ENCODE measurements at places on chromosomes 5 and 9.

DNA sequence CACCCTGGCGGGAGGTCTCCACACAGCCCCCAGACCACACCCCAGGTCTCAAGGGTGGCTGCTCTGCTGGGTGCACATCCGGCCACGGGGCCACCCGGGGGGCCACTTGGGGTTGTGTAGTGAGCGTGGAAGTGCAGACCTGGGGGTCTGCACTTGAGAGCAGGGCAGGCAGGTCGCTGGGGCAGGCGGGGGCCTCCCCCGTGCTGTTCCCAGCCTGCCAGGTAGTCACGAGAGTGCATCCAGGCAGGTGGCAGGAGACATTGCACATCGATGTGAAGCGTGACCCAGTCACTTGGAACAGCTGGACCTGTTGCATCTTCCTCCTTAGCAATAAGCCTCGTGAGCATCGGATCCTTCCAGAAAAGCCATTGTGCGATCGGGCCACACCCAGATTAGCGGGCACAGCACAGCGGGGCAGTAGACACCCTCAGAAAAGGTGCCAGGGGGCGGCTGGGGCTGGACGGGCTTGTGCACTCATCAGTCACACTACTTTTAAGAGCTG lies 4.8 kb upstream of the ENTPD8 start:
- no peak for DNase-seq

GRCh38 chr9:83544002-83544698 lies 5.9 kb upstream of the FRMD3 start:
- DNase-seq: peak; percentile 65

DNA sequence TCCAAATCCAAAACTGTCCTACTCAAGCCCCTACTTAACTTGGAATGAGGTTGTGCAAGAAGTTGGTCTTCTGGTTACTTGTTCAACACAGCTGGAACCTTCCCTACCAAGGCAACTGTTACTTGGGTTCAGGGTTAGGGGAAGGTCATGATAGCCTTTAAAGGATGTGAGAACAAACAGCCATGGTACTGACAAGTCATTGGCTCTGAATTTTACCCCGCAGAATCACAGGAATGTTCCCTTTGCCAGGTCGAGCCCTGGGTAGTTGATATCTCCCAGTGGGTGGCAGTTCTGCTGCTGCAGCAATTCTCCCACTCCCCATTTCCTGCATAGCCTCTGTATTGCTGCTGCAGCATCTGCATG lies 396.1 kb upstream of the MPDZ start:
- DNase-seq: peak; percentile 53

- DNase-seq: no peak
These were observed 64.3 kb upstream of the SLC25A51 start for GRCh38 chr9:37968228-37968701.

- no peak for DNase-seq
These were observed 54.4 kb upstream of the SH3PXD2B start for GRCh38 chr5:172508471-172509404.

- no peak for DNase-seq
These were observed 3.0 kb downstream of the SURF6 start for GRCh38 chr9:133333011-133333410.

GRCh38 chr9:113707953-113708695 lies 168.0 kb upstream of the ZNF618 start:
- no peak for DNase-seq

GRCh38 chr9:86280580-86280979 lies 1.8 kb downstream of the ISCA1 start:
- DNase-seq: no peak

DNA sequence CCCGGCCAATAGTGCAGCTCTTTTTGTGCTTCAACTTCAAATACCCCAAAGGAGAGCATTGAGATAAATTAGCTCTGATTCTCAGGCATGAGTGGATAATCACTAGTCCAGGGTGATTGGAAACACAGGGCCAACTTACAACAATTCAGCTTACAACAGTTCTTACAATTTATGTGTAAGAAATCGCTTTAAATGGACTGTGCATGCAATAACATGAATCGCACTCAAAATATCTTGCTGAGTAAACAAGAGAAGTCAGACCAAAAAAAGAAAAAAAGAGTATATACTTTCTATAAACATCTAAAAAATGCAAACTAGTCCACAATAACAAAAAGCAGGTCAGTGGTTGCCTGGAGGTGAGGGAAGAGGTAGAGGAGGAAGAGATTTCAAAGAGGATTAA lies 150.6 kb upstream of the EDIL3 start:
- DNase-seq: no peak

GRCh38 chr5:93186076-93186682 lies 394.8 kb downstream of the NR2F1-AS1 start:
- DNase-seq: no peak

DNA sequence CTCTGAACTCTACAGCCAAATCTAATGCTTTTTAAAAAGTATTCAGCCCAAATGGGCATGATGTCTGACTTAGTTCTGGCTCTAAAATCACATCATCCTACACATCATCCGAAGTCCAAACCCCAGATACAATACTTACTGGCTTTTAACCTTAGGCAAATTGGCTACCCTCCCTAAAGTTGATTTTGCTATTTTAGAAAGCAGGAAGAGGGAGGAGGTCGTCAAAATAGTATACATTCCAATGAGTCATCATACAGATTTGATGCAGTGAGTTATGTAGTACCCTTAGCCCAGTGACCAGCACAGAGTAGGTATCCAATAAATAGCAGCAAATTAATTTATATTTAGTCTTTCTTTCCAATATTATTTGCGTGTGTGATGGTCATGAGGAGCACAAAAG lies 582.0 kb upstream of the TUSC1 start:
- no peak for DNase-seq

GRCh38 chr9:95095641-95096355 lies 221.7 kb downstream of the FANCC start:
- no peak for DNase-seq

GRCh38 chr5:117604845-117605244 lies 1030.2 kb upstream of the SEMA6A start:
- DNase-seq: no peak

GRCh38 chr9:135214054-135214640 lies 126.7 kb downstream of the OLFM1 start:
- DNase-seq: no peak

GRCh38 chr9:129685220-129685932 lies 19.9 kb downstream of the PRRX2 start:
- DNase-seq: no peak

GRCh38 chr5:124343451-124343867 lies 403.0 kb downstream of the ZNF608 start:
- no peak for DNase-seq

DNA sequence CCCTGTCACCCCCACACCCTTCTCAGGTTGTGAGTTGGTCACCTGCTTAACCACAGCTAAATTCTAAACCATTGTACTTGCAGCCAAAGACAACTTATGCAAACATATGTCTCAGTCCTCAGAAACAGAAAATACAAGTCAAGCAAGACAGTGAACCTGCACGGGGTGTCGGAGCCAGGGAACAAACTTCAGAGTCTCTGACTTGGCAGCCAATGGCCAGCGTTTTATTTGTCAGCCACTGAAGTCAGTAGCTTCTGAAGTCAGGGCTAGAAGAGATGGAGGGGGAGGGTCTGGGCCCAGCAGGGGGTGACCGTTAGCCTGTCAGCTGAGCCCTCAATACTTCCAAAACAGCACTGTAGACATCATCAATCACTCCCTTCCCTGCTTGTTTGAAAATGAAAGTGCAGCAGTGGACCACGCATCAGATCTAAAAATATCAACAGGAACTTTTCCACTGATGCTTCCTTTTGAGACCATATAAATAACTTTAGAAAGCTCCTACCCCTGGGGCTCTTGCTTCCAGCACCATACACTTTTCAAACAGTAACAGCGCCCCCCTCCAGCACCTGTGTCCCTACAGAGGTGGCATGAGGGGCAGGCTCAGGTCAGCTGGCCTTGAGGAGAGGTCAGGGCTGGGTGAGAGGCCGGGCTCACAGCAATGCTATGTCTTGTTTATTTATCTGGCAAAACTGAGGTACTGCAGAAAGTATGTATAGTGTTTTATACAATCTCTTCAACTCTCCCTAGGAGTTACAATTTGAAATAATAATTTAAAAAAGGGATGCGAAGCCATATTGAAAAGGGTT lies 142.5 kb downstream of the ACER2 start:
- DNase-seq: peak; percentile 10

DNA sequence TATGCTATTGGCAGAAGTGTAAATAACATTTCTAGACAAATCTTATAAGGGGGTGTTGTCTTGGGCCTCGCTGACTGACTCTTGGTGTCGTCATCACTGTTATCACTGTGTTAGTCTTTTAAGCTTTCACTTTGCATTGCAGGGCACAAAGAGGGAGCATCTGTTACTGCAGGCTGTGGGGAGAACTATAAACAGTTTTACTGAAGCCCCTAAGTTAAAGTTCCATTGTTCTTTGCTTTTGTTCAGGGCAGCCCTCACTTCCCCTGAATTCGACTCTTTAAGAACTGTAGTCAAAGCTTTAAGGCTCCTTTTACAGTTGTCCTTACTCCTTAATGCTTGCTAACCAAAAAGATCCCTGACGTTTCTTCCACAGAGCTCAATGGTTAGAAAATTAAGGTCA lies 605.0 kb downstream of the RAB3C start:
- DNase-seq: no peak

DNA sequence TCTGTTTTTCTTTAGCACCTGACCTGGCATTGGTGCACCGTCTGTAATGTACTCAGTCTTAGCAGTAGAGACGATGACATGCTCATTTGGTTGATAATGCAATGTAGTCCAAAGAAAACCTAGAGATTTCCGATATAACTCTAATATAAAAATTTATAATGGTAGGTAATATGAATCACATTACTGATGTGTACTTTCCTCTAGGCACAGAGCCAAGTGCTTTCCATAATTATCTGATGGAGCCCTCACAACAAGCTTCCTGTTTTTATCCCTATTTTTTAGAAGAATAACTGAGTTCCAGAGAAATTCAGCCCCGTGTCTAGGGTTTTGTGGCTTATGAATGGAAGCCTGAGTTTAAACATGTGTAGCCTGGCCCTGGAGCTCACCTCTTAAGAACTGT lies 53.7 kb downstream of the KDM4C start:
- DNase-seq: no peak

DNA sequence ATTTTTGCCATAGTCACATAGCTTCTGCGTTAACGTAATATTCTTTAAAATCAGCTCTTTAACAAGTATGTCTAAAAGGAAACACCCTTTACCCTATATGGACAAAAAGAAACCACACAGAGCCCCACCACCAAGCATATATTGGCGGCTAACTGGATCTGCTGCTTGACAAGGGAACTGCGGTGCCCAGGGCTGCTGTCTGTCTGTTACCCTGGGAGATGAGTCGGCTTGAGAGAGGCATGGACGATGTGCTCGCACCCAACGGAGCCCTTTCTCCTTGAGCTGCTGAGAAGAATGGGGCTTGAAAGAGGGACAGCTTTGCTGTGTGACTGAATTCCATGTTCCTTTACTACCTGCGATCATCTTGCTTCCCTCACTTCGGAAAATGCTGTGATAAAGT lies 158.6 kb upstream of the SHB start:
- peak; percentile 45 for DNase-seq
